ENCODE measurements at places on chromosomes 6 and 20.
A peak's percentile ranks its signal among the peaks of the same experiment; 100 is the strongest.

GRCh38 chr6:11598687-11599086 is 61.1 kb downstream of the TMEM170B start:
- no peak for DNase-seq

GRCh38 chr20:13784271-13784892 is 337 bp downstream of the ESF1 start:
- no peak for DNase-seq

DNA sequence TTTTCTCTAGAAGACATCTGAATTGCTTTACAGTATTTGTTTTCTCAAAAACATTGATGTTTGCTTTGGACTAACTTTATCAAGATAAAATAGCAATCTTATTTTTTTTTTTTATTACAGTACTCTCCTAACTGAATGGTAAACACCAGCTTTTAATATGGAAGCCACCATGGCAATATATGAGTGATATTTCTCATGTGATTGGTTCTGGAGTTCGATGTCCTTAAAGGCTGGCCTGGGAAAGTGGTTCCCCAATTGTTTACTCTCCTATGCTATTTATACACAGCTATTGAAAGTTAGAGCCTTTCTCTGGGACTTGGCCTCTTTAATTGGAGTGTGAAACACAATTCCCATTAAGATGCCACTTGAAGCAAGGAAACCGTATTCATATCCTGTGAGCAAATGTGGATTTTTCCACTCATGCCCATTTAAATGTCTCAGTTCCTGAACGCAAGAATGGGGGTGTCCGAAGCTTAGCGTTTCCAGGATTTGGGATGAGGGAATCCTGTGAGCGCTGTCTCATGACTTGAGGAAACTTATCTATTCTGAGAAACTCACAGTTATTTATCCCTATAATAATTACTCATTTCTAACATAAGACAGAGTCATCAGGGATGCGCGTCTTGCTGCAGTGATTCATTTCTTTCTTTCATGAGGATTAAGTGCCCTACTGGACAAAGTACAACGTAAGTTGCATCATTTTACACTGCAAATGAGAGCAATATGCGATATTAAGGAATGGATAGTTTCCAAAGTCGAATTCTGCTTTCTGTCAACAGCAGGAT is 143.3 kb upstream of the PREP start:
- peak; percentile 49 for DNase-seq

DNA sequence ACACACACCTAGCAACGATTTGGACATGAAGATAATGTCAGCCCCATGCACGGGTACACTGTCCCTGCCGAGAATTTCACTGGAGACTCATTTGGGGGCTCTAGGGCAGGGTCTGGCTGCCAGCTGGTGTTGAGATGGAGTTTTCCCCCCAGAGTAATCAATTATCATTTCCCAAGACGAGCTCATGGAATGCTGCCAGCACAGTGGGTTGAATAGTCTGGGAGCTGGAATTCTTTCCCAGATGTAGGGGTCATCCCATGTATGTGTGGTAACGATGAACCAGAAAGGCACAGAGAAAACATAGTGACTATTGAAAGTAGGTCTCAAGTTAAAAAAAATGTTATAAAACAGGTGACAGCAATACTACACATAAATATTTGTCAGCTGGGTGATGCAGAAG is 579.9 kb downstream of the MAFB start:
- DNase-seq, result no peak

GRCh38 chr6:111687652-111688051 is 82.0 kb upstream of the TRAF3IP2 start:
- no peak for DNase-seq

DNA sequence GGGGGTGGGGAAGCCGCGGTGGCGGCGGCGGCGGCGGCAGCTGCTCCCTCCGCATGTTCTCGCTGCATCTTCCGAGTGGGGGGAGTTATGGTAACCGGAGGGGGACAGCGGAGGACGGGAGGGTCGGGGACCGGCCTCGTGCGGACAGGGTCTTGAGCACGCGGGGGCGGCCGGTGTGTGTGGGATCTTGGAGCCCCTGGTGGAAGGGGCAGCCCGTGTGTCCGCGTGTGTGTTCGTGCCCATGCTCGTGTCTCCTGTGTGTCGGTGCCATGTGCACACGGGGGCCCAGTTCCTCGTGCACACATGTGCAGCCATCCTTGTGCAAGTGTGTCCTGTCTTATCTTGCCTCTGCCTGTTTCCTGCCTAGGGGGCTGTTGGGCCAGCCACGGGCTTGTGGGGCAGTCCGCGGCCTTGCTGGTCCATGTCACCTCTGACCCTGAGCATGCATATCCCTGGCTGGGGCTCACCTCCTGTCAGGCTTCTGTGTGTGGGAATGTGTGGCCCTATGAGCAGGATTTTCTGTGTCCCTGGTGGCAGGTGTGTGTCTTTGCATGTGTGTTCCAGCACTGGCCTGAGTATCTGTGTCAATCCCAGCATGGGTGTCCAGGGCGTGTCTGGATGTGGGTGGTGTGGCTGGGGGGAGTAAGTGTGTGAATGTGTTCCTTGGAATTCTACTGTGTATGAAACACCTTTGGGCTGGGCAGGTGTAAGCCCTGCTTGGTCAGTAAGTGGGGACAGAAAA is 8.5 kb downstream of the SYNGAP1 start:
- DNase-seq, result no peak

DNA sequence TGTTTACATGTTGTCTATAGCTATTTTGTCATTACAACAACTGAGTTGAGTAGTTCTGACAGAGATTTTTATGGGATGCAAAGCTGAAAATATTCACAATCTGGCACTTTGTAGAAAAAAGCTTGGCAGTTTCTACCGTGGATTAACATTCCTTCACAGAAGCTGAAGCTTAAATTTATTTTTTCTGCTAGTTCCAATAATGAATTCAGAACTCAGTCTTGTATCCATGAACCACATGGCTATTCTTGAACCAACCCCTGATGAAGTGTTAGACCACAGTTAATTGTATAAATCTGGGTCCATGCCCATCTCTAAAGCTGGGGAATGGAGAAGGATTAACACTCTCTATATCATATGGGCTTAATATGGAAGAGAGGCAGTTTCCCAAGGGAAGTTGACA is 743.8 kb upstream of the FLRT3 start:
- no peak for DNase-seq

DNA sequence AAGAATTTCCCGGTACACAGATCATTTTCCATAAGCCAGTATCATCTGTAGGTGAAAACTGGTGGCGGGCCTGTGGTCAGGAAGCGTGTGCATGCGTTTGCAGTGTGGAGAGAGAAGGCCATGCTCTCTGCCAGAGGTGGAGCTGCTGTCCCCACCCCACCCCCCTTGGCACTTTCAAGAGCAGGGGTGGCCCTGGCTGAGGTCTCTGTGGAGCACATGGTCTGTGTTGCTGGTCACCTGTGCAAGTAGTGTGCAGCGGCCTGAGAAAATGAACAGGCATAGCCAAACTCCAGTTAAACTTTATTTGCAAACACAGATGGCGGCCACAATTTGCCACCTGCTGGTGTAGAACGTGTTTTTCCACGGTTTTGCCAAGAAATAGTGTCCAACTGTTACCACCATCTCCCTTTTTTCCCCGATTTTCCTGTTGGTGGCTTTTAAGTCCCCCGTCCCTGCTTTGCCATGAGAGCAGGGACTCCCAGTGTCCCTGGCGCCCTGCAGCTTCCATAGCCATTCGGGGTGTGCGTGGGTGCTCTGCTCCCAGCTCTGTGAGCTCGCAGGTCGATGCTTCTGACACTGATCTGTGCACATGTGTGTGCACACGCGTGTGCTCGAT is 2.5 kb downstream of the ADRM1 start:
- peak; percentile 33 for DNase-seq

GRCh38 chr6:26296556-26296856 is 68.5 kb upstream of the BTN3A2 start:
- no peak for DNase-seq

GRCh38 chr20:56616716-56617115 is 12.4 kb upstream of the TFAP2C start:
- DNase-seq, result no peak

- no peak for DNase-seq
Measured at GRCh38 chr20:49381558-49382493, 100.6 kb downstream of the KCNB1 start.

DNA sequence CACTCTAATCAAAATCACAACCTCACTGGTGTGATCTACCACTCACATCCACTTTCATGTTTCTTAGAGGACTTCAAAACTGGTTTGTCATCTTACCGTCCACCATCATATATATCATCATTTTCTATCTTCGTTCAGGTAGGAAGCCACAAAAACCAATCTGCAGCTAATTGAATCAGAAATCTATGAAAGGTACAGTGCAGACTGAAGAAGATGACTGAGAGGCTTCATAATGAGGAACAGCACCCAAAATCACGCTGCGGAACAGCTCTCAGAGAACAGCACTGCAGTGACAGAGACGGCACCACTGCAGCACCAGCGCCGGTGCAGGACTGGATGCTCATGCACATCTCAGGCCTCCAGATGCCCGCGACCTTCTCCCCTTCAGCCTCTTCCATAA is 13.0 kb downstream of the GMDS start:
- no peak for DNase-seq

DNA sequence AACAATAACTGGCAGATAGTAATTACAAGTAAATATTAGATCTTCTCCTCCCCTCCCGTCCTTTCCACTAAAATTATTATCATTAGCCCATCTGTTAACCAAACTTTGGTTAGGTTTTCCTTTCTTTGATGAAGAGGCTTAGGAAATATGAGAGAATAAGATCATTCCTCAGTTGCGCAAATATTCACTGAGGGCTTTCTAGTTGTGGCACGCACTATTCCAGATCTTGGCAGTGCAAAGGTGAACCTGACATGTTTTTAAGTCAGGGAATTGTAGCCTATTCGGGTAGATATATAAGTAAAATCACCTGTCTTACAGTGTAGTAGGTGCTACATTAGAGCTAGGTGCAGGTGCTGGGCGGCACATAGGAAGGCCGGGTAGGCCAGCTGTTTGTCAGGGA is 31.1 kb downstream of the RNF217 start:
- no peak for DNase-seq

- DNase-seq, result no peak
Measured at GRCh38 chr6:75997696-75998095, 74.8 kb downstream of the IMPG1 start.

DNA sequence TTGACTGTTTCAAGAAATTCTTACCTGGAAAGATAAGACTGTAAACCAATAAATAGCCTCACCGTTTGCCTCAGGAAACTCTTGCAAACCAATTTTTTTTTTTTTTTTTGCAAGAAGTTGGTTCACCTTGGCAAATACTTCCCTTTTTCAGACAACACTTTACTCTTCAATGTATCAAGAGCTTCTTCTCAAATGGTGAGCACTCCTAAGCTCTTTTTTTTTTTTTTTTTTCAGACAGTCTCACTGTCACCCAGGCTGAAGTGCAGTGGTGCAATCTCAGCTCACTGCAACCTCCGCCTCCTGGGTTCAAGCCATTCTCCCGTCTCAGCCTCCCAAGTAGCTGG is 22.7 kb upstream of the SNTA1 start:
- no peak for DNase-seq

GRCh38 chr6:7207720-7208119 is 100.0 kb downstream of the RREB1 start:
- DNase-seq, result no peak

GRCh38 chr6:42661540-42662153 is 60.8 kb downstream of the PRPH2 start:
- DNase-seq, result peak; percentile 69

DNA sequence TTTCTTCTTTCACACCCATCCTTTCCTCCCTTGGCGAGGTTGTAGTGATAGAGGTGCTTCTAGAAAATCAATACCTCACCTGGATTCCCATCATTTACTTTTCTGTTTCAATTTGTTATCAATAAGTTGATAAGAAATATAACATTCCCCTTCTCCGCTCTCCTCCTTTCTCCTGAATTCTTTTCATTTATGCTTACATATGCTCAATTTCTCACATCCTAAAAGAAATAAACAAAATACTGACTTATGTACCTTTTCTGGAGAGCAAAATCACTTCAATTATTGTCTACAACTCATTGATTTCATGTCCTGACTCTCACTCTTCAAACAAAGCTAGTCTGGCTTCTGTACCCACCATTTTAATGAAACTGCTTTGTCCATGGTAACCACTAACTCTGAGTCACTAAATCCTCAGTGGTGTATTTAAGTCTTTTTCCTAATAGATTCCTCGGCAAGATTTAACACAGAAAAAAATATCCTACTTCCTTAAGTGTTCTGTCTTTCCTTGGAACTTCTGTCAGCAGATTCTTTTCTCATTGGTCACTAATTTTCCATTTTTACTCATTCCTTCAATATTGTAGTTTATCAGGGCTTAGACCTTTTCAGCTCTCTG is 289.6 kb downstream of the RFPL4B start:
- no peak for DNase-seq

DNA sequence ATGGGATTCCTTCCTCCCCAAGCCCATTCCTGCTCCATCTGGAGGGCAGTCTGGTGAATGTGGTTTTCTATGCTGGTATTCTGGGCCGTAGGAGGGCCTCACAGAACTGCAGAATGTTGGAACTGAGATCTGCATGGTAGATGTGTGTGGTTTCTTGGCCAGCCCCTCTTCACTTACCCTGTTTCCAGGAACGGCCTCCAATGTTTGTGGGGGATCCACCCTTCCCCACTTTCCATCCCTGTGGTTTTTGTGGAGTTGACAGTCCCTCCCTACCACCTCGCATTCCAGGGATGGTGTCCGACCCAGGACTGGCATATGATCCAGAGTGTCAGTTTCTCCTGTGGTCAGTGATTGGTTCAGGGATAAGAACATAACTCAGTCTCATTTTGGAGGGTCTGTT is 26.7 kb upstream of the TMEM14A start:
- DNase-seq, result no peak

DNA sequence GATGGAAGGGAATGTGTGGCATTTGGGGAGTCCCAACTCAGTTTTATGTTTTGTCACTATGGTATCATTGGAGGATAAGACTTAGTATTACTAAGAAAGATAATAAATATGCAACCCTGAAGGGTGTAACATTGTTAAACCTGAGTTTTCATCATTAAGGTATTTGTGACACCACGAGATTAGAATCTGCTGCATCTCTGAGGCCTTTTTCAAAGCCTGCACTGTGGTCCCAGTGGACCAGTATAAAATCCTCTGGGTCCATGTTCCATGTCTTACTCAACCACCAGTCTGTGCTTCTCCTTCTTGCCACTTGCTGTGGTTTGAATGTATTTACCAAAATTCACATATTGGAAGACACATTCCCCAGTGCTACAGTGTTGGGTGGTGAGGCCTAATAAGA is 130.6 kb downstream of the TBX18 start:
- no peak for DNase-seq

DNA sequence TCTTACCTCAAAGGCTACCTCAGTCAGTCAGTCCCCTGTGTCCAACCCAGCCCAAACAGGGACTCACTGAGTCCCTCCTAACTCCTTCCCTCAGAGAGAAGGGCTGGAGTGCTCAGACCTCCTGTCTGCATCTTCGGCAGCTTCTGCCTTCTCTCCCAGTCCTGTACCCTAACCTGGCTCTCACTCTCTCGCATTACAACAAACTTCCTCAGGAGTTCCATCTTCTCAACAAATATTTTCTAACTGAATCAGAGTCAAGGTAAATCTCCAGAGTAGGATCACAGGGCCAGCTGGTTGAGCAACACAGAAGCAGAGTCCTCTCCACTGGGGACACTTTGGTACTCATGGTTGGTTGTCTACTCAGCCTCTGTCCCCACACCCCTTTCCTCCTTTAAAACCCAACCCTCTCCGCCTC is 92.3 kb downstream of the MRPL14 start:
- no peak for DNase-seq

- no peak for DNase-seq
Measured at GRCh38 chr6:87653074-87653962, 48.7 kb downstream of the AKIRIN2 start.

GRCh38 chr20:57560554-57561355 is at the start of gene PCK1:
Gene PCK1, plus strand, starts transcription at chr20:57561110. Its CDS starts 302 bp downstream, at chr20:57561412.
- no peak for DNase-seq

GRCh38 chr6:45432977-45433376 is 55.2 kb upstream of the SUPT3H start:
- no peak for DNase-seq

GRCh38 chr6:111631903-111632460 is 26.3 kb upstream of the TRAF3IP2 start:
- no peak for DNase-seq

All from NCI-H460 (cell line).